ENCODE measurements at places on chromosomes 13 and 19.

DNA sequence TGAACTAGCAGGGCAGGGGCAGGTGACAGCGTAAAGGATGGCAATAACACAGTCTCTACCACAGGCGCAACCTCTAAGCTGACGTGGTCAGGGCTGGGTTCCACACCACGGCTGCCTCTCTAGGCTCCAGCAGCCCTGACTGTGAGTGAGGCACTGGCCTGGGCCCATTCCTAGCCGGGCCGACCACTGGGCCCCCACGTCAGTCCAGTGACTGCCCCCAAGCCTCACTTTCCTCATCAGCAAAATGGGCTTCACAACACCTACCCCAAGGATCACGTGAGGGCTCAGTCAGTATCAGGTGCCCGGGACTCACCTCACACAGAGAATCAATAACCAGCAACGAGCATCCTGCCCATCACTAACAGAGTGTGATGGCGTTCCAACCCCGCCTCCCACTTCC lies 5.2 kb downstream of the ZFR2 start:
- DNase-seq: no peak

GRCh38 chr13:44012910-44013757 lies 133.4 kb downstream of the LACC1 start:
- peak; percentile 76 for DNase-seq

DNA sequence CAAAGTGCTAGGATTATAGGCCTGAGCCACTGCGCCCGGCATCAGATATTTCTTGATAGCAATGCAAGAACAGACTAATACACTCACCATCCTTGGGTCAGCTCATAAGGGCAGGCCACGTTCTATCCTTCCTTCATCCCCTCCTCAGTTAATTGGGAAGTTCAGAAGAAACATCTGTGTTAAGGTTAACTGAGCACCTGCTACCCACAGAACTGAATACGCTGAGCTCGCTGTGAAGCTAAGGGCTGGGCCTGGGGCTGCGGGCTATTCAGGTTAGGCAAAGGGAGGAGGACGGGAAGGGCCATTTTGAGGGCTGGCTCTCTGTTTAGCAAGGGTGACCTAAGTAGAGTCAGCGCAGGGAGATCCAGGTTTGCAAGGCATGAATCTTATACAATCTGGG lies 43.0 kb upstream of the UQCRFS1 start:
- DNase-seq: no peak

DNA sequence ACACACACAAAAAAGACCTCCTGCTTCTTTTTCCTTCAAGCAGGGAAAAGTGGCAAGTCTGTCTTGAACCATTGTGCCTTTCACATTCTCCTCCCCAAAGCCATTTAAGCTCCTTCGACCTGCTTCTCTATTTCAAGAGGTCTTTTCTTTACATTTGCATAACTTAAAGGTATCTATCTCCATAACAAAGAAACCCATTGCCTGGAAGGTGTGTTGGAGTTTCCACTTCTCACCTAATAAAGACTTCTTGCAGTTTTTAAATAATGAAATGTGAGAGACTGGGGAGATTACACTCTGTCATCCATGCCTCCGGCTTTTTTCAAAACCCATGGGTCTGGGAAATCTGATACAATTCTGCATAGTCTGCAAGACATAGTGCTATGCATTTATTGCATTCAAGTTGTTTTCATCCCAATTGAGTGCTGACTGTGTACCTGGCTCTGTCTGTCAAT lies 41.8 kb upstream of the NBEA start:
- no peak for DNase-seq

DNA sequence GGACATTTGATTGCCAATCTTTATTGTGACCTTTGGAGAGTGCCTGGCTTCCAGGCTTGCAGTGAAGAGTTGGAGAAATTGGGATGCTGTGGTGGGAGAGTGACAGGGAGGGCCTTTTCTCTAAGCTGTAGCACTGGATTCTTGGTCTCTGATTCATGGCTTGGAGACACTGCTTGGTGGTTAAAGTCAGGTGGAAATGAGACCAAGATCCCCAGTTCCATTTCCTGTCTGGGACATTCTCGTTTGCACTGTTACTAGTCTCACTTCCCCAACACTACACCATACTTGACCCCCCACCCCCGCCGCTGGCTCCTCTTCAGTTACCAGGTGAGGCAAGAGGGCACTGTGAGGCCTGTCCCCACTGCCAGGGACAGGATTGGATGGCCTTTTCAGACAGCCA lies 2.9 kb downstream of the SUPT5H start:
- DNase-seq: no peak

- no peak for DNase-seq
Measured at GRCh38 chr13:49354719-49355118, 89.1 kb downstream of the CAB39L start.

- no peak for DNase-seq
Measured at GRCh38 chr19:36460046-36460445, 29.3 kb downstream of the ZNF566 start.

DNA sequence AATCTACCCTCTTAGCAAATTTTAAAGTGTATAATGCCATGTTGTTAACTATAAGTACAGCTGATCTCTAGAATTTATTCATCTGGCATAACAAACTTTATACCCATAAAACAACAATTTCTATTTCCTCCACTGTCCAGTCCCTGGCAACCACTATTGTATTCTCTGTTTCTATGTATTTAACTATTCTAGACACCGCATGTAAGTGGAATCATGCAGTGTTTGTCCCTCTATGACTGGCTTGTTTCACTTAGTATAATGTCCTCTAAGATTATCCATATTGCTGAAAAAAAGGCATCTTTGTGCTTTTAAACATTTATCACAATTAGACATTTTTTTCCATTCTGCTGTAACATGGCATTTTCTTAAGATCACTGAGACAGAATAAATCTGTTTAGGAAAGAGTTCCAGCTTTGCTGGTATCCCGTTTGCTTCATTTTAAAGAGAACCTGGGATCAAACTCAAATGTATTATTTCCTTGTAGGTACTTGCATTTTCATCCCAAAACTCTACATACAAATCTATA lies 1191.0 kb downstream of the SLITRK5 start:
- no peak for DNase-seq

- peak; percentile 9 for DNase-seq
Measured at GRCh38 chr13:101398191-101398590, 18.1 kb downstream of the NALCN start.

DNA sequence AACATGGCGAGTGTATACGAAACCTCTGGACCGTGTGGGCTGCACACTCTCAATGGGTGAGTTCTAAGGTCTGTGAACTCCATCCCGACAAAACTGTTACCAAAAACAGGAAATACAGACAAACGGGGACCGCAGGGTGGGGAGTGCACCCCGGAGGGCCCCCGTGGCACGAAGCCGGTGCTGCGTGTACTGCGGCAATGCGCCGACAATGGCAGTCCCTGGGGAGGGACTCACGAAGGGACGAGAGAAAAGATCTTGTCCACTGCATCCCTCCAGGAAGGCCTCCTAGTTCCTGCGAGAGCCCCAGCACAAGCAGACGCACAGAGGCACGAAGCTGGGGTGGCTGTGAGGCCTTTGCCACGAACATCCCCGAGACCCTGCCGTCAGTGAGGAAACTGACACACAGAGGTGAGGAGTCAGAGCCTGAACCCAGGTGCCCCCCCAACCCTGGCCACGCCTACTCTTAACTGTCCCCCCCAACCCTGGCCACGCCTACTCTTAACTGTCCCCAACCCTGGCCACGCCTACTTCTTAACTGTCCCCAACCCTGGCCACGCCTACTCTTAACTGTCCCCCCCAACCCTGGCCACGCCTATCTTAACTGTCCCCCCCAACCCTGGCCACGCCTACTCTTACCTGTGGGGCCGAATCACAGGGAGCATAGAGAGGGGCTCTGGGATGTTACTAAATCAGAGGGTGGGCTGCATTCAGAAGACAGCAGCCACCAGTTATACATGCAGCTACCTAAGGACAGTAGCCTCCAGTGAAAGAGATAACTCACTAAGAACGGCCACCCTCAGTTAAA lies 4.2 kb downstream of the MED16 start:
- no peak for DNase-seq

GRCh38 chr19:34454685-34455084 lies 26.5 kb downstream of the UBA2 start:
- DNase-seq: no peak

DNA sequence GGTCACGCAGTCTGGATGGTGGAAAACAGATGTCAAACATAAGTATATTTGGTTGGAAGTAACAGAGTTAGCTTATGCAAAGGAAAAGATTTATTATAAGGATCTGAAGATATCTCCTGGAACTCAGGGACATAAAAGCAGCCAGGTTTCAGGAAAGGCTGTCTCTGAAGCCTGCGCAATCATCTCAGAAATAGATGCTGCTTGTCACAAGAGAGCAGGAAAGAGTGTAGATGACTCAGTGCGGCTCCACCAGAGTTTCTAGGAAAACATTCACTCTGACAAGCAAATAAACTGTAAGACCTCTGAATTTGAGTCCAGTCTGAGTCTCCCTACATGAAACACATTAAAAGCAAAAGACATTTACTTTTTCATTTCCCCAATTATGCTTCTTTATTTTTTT lies 220.4 kb upstream of the HTR2A start:
- no peak for DNase-seq

DNA sequence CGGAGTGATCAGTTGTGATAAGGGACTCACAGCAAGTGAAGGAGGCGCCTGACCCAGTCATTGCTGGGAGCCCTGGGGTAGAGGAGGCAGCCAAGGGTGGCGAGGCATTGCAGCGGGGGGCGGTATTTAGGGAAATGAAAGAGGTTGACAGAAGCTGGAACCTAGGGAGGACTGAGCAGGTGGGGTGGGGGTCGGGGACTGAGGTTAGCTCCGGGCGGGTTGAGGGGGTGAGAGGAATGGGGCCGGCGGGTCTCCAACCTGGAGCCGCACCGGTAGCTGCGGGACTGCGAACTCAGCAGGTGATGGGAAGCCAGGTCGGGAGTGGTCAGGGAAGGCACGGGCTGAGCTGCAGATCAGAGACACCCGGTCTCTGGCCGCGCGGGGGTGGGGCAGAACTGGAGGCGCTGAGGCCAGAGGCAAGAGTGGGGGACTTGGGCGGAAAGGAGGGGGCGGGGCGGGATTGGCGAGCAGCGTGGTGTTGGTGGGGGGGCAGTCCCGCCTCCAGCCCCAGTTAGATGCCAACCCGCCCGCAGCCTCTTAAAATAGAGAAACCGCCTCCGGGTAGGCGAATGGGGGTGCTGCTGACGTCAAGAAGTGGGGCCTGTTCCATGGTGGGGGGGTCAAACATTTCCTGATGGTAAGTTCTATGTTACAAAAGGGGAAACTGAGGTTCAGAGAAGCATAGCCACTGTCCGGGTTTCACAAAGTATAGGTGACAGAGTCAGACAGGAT lies 1.5 kb downstream of the MAST3 start:
- DNase-seq: no peak

DNA sequence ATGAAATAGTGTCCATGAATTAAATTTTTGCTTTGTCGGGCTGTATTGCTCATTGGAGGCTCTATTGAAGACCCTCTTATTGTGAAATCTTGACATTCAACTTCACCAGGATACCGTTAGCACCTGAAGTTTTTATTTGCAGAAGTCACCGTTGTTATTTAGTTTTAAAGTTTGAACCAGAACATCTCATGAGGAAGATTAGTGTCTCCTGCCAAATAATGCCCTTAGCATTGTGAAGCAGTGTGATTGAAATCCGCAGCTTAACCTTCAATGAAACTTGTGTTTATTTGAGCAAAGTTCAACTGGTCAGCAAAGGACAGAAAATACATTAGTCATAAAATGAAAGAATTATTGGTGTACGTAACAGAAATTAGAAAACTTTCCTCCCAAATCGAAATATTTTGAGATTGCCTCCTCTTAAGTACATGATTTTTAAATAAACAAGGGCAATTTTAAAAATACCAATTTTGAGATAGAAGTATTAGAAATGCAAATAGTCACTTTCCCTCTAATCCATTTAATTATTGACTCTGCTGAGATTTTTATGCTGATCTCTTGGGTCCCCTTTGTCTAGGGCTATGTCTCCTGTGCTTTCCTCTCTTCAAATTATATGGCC lies 84.4 kb downstream of the WDFY2 start:
- no peak for DNase-seq

DNA sequence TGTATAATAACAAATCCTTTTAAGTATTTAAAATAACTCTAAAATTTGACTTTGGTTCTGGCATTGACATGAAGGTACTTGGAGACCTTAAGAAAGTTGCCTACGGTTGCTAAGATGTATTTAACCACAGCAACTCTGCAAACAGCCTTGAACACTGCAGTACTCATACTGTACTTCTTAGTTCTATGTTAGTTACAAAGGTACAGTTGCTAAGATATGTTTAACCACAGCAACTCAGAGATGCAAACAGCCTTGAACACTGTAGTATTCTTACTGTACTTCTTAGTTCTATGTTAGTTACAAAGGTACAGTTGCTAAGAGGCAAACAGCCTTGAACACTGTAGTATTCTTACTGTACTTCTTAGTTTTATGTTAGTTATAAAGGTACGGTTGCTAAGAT lies 268.3 kb upstream of the MIR17HG start:
- DNase-seq: no peak

DNA sequence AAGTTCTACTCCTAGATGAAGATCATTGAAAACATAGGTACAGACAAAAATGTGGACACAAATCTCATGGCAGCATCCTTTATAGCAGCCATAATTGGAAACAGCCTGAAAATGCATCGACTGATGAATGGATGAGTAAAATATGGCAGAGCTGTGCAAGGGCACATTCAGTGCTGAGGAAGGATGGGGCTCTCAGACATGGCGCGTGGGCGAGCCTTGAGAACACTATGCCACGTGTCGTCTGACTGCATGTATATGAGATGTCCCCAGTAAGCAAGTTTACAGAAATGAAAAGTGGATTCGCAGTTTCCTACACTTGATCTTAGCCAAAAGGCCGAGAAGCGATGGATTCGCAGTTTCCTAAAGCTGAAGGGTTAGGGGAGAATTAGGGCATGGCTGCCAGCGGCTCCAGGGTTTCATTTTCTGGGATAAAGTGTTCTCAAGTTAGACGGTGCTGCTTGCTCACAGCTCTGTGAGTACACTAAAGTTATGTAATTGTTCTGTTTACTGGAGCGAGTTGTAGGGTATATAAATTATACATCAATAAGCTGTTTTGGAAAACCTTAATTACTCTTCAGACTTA lies 78.0 kb downstream of the RAB20 start:
- no peak for DNase-seq

- peak; percentile 81 for DNase-seq
Measured at GRCh38 chr13:49669735-49670309, 21.5 kb downstream of the EBPL start.

GRCh38 chr19:39130337-39131254 lies 5.0 kb downstream of the PAK4 start:
- DNase-seq: no peak

- no peak for DNase-seq
Measured at GRCh38 chr19:310781-311496, 19.7 kb upstream of the PLPP2 start.

Data from kidney glomerular epithelial cell (primary cell).